ENCODE measurements at places on chromosomes 3 and 15. TPM values are rescaled to one million over a fixed set of nuclear protein-coding genes. Genes with fewer than 3 reads are reported as not detected.

The CASR gene
- not detected for total RNA-seq

The GREM1 gene
- 0.16 TPM for total RNA-seq

The HES1 gene
- 27.6 TPM for total RNA-seq

The FRG2C gene
- not detected for total RNA-seq

The PXK gene
- total RNA-seq, result 8.4 TPM

The AQP9 gene
- not detected for total RNA-seq

The BLM gene
- 6.6 TPM for total RNA-seq

The NPAP1 gene
- not detected for total RNA-seq

The NR2E3 gene
- total RNA-seq, result 0.50 TPM

The HIGD2B gene
- not detected for total RNA-seq

The C3orf52 gene
- total RNA-seq, result 0.32 TPM

The GPR15 gene
- total RNA-seq, result not detected

The C3orf85 gene
- total RNA-seq, result not detected

The CHRNB4 gene
- not detected for total RNA-seq

The TM6SF1 gene
- total RNA-seq, result 19.6 TPM

The PPP2R3A gene
- 7.1 TPM for total RNA-seq

The SOX14 gene
- not detected for total RNA-seq

The CAV3 gene
- total RNA-seq, result not detected

The PARP9 gene
- 16.8 TPM for total RNA-seq

The CPLX3 gene
- total RNA-seq, result not detected

The GOLGA6L10 gene
- total RNA-seq, result 1.3 TPM

The SNTN gene
- total RNA-seq, result not detected

The MINAR1 gene
- 0.31 TPM for total RNA-seq

The FRMD5 gene
- total RNA-seq, result 15.6 TPM

The PTPRG gene
- total RNA-seq, result 22.5 TPM

The TRPM1 gene
- total RNA-seq, result 0.81 TPM

The MUSTN1 gene
- not detected for total RNA-seq

The PLD1 gene
- total RNA-seq, result 98.1 TPM

The SMCO1 gene
- total RNA-seq, result not detected

The ATP11B gene
- 39.8 TPM for total RNA-seq

The GMNC gene
- total RNA-seq, result under 0.01 TPM

The SEMA6D gene
- total RNA-seq, result 4.0 TPM

The MUC20 gene
- total RNA-seq, result not detected

The TM4SF18 gene
- total RNA-seq, result 498 TPM

The C3orf20 gene
- total RNA-seq, result not detected

The ANKRD63 gene
- not detected for total RNA-seq

The PTH1R gene
- 0.06 TPM for total RNA-seq

The TGM5 gene
- not detected for total RNA-seq

The SEMA3F gene
- total RNA-seq, result 47.1 TPM

The BNC1 gene
- 0.49 TPM for total RNA-seq

The ISLR gene
- total RNA-seq, result 0.06 TPM

The CCR2 gene
- total RNA-seq, result not detected

The REC114 gene
- total RNA-seq, result not detected

The MYH15 gene
- under 0.01 TPM for total RNA-seq

The RBP2 gene
- total RNA-seq, result not detected

The FEZF2 gene
- total RNA-seq, result not detected

The COL6A5 gene
- total RNA-seq, result not detected

The GP9 gene
- not detected for total RNA-seq

The WDR72 gene
- not detected for total RNA-seq

The FETUB gene
- not detected for total RNA-seq

The EAF1 gene
- total RNA-seq, result 21.3 TPM

The HEMK1 gene
- 2.4 TPM for total RNA-seq

The GPR62 gene
- total RNA-seq, result not detected
